ENCODE measurements at places on chromosomes 5 and 9.

GRCh38 chr5:180126716-180127681, 55.4 kb upstream of the RNF130 start:
- DNase-seq, result no peak

DNA sequence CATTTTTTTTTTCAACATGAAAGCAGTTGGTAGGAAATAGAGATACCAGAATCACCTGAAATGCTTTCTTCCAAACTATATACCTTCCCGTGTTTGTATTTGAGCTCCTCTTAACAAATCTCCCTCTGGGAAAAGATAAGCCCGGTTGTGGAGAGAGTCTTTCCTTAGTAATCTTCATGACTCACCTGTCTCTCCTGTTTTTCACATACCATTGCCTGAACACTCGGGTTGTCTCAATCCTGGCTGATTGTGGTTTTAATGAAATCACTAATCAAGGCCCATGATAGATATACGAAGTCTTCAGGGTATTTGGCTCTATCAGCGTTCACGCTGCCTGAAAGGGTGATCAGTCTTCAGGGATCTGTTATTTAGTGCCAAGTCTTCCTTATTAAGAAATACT, 136.7 kb downstream of the MAN2A1 start:
- DNase-seq, result no peak

DNA sequence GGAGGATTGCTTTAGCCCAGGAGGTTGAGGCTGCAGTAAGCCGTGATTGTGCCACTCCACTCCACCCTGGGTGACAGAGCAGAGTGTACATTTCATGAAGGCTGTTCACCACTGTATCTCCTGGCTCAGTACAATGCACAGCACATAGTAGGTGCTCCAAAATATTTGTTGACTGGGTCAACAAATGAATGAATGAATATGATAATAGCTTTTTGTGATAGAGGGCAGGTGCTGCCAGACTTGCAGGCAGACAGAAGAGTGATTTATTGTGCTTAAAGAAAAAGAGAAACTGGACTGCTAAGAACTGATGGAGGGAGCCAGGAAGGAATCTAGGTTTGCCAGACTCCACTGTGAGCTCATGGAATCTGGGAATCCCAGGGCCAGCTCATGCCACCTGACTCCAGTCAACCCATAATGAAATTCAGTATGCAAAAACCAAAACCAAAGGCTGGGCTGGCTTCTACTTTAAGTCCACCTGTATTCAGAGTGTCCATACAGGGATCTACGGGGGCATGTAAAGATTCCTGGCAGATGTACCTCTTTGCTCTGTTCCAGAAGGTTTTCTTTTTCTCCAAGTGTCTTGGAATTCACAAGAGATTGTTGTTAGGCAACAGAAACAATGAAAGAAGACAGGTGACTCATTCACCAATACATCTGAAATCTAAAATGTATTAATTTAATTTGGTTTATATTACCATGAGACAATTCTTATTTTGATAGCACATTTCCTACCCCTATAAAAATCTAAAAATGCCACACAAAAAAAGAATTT, 15.5 kb upstream of the CTNNA1 start:
- no peak for DNase-seq

DNA sequence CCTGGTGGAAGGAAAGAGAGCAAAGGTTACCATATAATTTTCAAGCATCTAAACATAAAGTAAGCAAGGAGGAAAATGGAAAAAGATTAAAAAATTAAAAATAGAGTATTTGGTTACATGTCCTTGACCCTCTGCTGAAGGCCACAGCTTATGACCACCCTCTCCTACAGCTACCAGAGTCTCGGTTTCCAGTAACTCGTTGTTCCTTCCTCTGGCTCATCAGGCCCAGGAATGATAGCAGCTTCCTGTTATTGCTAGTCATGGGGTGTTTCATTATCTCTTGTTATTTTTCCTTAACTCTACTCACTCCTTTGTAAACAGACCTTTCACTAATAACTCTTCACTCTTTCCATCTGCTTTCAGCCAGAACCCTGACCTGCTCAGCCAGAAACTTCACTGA, 102.2 kb downstream of the YTHDC2 start:
- DNase-seq, result no peak

DNA sequence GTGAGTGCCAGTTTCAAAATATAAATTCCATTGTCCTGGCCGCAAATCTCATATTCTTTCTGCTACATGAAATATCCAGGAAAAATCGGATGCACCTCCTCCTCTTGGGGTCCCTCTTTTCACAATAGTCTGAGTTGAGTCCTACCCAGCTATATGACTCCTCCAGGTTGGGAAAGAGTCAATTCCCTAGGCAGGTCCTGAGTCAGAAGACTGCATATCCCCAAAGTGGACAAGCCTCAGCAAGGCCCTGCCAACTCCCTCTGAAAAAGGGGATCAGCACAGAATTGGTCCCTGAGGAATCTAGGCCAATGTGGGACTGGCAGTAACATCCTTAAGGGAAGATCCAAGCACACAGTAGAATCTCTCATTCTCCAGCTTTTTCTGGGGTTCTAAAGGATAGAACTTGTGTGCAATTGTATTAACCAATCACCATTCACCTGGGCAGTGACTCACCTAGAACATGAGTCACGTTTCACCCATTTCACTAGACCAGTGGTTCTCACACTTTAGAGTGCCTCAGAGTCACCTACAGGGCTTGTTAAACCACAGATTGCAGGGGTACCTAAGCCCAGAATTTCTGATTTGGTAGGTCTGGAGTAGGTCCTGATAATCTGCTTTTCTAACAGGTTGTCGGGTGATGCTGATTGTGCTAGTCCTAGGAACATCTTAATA, 44.7 kb upstream of the TMEM215 start:
- DNase-seq, result no peak

GRCh38 chr9:71638627-71639026, 129.7 kb downstream of the CEMIP2 start:
- DNase-seq, result peak; percentile 6

GRCh38 chr5:32159328-32160072, 14.6 kb downstream of the GOLPH3 start:
- DNase-seq, result no peak

DNA sequence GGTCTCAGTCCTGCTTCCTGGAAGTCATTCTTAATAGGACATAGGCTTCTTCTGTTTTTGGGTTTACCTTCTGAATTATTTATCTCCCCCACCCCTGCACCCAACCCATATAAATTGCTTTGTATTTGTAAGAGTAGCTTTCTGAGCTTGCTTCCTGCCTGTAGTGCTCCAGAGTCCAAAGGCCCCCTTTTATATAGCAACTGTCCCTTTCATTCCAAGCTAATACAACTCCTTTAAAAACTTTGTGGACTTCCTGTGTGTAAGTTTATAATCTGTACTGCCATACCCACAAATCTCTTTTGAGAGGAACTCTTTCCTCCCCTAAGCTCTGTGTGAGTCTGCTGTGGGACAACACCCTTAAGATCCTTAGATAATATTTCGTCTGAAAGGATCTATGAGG, 7.8 kb downstream of the JAK2 start:
- DNase-seq, result no peak

DNA sequence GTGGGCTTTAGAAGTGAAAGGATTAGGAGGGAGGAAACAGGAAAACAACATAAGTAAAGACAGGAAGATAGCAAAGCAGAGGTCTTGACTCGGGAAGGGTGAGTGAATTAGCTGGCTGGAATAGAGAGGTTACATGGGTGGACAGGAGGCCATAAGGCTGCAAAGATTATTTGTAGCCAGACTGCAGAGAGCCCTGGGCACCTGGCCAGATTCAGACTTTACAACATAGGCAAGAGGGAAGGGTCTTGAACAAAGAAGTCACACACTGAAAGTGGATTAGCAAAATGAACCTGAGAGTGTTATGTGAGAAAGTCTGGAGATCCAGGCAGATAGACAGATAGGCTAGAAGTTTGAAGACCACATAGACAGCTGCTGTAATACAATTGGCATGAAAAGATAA, 29.7 kb upstream of the CER1 start:
- no peak for DNase-seq

DNA sequence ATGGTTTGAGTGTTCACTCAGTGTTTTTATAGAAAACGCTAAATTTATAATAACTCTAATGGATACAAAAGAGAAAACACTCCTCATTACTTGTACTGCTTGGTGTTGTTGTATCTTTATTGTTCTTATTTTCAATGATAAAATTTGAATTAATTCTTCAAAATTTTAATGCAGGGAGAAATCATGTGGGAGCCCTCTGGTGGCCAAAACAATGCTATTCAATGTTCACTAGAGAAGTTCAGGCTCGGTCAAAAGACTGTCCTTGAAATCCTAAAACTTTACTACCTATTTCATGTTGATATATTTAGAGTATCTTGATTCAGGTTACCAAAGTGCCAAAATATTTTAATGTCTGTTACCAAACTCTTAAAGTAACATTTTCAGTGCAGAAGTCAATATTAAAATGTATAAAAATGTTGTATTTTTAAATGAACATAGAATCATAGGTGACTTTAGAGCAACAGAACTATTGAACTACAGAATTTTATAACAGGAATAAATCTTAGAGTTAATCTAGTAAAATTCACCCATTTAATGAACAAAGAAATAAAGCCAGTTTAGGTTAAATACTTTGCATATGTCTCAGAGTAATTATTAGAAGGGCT, 1259.8 kb downstream of the PTPRD start:
- DNase-seq, result no peak

DNA sequence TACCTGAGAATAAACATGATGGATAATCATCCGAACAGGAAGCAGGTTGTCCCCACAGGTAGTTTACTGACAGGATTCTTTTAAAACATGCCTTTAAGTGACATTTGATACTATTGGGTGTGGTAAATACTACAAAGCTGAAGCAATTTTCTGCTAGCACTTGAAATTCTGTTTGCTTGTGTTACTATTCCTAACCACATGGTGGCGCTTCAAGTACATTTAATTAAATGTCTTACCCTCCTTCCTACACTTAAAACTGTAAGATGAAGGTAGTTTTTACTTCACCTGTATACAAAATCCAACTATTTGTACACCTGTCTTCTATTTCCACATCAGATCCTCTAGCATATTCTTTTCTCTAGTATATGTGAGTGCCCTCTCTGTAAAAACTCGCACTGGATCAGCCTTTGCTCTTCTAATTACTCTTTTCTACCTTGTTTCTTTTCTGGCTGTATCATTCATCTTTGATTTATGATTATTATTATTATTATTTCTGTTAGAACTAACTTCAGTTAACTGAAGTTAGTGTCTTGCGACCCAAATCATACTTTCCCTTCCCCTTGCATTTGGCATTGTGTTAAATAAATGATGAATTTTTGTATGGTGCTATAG, 18.4 kb downstream of the SLC25A46 start:
- no peak for DNase-seq

GRCh38 chr5:154485096-154485491, 7.1 kb upstream of the HAND1 start:
- DNase-seq, result no peak

DNA sequence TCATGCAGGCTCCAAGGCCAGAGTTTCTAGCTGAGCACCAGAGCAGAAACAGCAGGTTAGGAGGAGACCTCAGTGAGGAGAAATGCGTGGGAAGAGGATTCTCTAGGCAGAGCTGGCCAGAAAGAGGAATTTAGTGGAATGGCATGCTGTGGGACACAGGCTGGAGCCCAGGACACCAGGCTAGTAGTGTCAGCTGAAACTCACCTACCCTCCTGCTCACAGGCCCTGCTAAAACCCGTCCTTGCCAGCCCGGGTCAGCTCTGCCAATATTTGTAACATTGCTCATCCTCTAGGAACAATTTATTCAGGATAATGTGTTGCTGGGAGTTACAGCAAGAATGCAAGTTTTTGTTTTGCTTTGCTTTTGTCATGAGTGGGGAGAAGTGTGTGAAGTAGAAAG, 40.2 kb upstream of the AGXT2 start:
- DNase-seq, result no peak

DNA sequence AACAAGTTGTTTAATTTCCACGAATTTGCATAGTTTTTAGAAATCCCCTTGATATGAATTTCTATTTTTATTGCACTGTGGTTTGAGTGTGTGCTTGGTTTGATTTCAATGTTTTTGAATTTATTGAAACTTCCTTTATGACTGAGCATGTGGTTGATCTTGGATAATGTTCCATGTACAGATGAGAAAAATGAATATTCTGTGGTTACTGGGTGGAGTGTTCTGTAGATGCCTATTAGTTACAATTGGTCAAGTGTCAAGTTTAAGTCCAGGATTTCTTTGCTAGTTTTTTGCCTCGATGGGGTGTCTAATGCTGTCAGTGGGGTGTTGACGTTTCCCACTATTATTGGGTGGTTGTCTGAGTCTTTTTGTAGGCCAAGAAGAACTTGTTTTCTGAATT, 319.5 kb upstream of the ACTBL2 start:
- DNase-seq, result no peak

DNA sequence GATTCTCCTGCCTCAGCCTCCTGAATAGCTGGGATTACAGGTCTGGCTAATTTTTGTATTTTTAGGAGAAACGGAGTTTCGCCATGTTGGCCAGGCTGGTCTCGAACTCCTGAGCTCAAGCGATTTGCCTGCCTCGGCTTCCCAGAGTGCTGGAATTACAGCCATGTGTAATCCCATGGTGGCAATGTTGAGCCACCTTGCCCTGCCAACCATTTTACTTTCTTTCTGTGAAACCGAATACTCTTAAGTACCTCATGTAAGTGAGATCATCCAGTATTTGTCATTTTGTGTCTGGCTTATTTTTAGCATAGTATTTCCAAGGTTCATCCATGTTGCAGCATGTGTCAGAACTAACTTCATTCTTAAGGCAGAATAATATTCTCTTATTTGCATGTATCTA, 8.2 kb downstream of the PRRC2B start:
- no peak for DNase-seq

GRCh38 chr9:133453651-133454050, 6.1 kb upstream of the CACFD1 start:
- DNase-seq, result no peak

DNA sequence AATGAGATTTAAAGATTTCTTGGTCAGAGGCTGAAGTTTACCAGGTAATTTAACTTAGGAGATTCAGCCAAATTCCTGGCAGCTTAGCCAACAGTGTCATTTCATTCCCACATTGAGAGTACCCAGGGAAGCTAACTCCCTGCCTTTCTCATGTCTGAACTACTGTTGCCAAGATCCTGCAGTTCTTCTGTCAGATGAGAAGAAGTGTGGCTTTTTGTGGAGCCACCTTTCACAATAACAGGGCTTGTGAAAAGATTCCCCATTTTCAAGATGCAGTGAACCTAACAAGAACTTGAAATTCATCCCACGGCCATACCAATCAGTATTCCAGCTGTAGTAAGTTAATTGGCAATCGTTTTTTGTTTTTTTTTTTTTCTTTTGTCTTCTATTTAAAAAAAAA, 176.4 kb downstream of the XRCC4 start:
- DNase-seq, result no peak

GRCh38 chr5:169581580-169582227, 1.9 kb upstream of the SPDL1 start:
- peak; percentile 3 for DNase-seq
